Testis (tissue), 5 donors: ENCODE measurements at places on chromosomes 3 and 15.

GRCh38 chr15:68417897-68418296 is 14.1 kb downstream of the ITGA11 start:
- DNase-seq, result peak; percentile 8

DNA sequence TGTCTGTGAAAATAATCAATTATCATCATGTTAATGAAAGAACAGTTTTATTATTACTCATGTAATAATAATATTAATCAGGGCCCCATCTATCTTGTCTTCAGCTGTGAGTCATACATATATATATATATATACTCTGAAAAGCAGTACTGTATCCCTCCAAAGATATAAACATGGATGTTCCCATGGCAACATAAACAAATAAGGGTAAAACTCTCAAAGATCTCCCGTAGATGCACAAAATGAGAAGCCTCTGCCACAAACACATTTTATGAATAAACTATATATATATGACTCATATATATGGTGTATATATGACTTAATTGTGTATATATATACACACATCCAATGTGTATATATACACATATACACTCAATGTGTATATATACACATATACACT is 163.8 kb upstream of the ARHGEF26 start:
- DNase-seq, result no peak

GRCh38 chr15:45794304-45794703 is 159.5 kb downstream of the SQOR start:
- no peak for DNase-seq

- no peak for DNase-seq
Observed at GRCh38 chr15:50943638-50944037, 35.2 kb downstream of the AP4E1 start.

DNA sequence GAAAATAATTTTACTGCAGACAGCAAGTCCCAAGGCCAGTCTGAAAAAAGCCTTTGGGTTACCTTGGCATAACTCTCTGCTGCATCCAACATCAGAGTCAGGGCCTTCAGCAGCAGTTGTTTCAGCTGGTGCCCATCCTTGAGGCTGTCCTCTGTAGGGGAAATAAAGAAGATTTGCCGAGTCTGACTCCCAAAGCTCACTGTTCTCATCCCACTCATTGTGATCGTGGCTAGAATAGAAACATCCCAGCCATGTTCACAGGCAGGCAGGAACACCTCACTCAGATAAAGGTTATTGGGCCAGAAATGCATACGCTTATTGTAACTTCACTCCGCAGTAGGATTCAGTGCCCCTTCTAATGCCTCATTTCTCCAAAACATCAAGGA is 29.2 kb downstream of the EIF3J start:
- DNase-seq, result no peak

DNA sequence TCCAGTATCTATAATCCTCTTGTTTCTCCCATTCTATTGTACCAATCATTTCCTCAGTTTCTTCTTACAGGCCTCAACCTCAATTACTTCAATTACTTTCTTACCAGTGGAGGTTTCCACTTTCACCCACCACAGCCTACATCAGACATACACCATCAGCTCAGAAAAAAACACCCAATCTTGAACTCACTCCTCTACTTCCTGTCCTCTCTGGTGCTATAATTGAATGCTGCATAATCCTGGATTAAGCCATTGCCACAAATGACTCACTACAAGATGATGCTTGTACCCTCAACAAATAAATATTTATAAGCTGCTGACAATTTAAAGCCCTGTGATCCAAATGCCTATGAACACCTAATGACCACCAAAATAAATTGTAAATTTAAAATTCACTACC is 18.5 kb downstream of the RYK start:
- no peak for DNase-seq

- no peak for DNase-seq
Observed at GRCh38 chr3:151268267-151269235, 9.8 kb downstream of the P2RY14 start.

DNA sequence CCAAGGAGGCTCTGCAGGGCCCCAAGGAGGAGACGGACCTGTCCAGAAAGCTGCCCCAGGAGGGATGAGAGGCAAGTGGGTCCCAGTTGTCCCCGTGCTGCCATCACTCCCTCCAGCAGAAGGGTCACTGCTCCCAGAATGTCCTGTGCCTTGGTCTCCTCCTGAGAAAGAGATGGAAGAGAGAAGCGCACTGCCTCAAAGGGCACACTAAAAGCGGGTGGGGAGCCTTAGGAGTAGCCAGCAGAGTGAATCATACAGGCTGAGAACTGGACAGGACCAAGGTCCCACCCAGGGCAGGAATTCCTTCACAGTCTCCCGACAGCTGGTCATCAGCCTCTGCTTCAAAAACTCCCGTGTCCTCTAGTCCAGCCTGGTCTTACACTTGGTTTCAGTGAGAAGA is 4.6 kb downstream of the THPO start:
- no peak for DNase-seq

GRCh38 chr15:74432968-74433591 is 678 bp downstream of the SEMA7A start:
- no peak for DNase-seq

DNA sequence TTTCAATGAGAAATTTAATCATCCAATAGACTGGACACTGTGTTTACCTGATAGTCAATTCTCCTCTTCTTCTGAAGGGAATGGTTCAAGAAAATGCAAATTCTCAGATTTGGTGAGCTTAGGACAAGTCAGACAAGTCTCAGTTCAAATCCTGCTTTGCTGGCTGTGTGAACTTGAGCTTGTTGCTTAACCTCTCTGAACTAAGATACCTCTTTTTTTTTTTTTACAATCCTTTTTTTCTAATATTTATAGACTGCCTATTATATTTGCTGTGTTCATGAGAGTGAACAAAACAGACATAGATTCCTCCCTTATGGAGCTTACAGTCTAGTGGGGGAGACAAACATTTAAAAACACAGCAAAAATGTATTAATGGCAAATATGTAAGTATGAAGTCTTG is 8.2 kb upstream of the SLC28A1 start:
- DNase-seq, result no peak

- no peak for DNase-seq
Observed at GRCh38 chr15:98232761-98233160, 272.3 kb downstream of the ARRDC4 start.

DNA sequence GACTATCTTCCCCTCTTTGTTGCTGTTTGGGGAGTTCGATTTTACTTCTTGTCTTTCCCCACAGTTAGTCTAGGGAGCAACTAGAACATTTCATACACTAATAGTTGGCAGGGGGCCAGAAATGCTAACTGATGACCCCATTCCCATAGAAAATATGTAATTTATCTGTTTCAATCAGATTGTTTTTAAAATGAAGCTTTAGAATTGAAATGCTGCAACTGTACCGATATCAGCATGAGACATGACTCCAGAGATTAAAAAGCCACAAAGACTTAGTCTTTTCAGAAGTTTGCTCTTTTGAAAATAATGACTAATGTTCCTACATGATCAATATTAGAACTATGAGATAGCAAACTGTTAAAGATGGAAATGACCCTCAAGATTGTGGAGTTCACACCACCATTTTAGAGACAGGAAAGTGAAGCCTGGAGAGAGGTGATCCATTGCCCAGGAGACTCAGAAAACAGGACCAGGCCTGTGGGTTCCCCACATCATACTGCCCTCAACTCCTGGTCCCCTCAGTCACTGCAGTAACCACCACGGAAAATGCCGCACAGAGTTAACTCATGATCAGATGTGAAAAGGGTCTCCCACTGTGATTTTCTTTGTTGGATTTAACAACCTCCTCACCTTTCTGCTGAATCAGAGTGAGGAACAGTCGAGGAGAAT is 130.3 kb downstream of the CHDH start:
- peak; percentile 56 for DNase-seq

- DNase-seq, result no peak
Observed at GRCh38 chr15:32099956-32100684, 69.8 kb downstream of the CHRNA7 start.

- DNase-seq, result no peak
Observed at GRCh38 chr3:46512191-46512749, 14.5 kb downstream of the RTP3 start.

- no peak for DNase-seq
Observed at GRCh38 chr3:17913359-17913758, 170.9 kb upstream of the TBC1D5 start.

DNA sequence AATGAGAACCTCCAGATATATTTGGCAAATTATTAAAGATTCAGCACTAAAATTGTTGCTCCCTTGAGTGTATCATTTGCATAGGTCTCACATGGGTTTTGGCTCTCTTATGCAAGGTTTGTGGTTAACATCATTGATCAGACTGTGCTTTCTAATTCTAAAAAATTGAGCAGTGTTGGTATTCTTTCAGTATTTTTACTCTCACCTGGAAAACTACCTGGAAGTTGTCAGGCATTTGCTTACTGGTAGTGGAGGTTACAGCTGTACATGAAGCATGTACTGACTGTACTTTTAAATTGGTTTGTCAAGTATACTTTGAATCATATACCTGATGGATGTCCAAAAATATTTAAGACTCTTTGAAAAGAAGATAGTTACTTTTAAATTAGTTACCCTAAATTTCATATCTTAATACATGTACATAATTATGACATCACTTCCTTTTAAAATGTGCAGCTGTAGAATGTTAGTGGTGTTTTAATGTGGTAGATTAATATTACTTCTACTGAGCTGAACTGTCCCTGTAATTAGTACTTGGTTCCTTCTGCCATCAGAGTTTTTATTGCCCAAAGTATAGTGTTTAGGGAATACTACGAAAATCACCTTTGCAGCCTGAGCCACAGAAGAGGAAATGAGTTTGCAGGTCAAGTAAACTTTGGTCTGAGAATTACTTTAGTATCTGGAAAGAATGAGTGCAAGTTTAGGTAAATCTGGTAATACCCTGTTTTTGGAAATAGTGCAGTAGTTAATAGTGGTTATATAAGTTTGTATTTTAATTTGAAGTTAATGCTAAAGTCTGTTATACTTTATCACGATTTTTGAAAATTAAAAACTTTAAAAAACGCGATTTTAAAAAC is 2.8 kb downstream of the CHD2 start:
- DNase-seq, result no peak

GRCh38 chr15:77243716-77244401 is 172.9 kb upstream of the TSPAN3 start:
- DNase-seq, result no peak

DNA sequence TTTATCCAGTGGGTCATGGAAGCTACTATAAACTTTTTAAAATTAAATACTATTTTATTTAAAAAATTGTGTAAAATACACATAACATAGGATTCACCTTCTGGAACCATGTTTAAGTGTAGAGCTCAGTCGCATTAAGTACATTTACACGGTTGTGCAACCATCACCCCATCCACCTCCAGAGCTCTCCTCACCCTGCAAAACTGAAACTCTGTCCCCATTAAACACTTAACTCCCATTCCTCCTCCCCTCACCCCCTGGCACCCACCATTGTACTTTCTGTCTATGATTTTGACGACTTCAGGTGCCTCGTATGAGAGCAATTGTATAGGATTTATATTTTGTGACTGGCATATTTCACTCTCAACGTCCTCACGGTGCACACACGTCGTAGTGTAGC is 70.7 kb downstream of the APBA2 start:
- no peak for DNase-seq

DNA sequence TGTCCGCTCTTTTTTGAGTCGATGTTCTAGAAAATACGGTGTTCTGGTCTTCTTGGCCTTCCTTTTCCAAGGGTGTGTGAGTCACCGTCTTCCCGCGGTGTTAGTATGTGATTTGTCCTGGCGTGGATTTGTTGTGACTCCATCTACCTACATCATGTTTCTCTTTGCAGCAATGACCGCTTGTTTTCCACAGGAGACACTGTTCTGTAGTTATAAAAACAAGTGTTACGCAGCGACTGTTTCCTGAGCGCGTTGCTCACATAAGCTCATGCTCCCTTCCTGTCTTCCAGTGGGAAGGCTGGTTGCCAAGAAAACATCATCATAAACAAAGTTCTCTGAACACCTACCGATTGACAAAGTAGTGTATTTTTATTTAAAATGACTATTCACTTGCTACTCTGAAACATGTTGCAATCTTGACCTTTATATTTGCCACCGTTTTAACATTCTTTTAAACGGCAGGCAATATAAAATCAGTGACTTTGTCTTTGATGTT is 19.0 kb downstream of the USP13 start:
- no peak for DNase-seq

- DNase-seq, result no peak
Observed at GRCh38 chr15:59148153-59148833, 43.3 kb downstream of the CCNB2 start.

DNA sequence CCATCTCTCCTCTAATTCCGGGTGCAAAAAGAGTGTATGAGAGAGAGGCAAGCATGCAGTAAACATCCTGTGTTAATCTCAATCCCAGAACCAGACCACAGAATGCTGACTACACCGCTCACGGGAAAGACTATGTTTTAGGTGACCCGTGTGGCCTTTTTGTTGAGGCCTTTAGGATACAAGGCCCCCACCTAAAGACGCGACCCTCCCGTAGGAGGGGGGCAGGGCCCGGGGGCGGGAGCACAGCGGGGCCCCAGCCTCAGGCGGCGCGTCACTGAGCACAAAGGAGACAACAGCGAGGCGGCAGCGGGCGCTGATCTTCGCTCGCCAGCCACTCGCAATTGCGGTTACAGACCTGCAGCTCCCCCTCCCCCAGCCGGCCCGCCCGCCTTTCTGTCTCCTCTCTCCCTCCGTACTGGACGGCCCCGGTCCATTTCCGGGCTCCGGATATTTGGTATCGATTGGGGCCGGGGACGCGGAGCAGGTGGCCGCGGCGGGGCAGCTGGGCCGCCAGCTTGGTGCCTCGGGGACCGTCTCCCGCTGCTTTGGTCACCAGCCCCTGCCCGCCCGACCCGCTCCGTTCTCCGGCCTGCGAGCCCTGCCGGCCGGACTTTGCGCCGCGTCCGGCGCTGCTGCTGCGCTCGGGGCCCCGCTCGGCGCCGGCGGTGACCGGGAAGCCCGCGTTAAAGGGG is at the start of gene CCDC50:
Gene CCDC50 (plus strand): TSS at position 433 of the 692 bp plus-strand sequence. CDS start 281 bp downstream, outside the sequence.
- peak; percentile 93 for DNase-seq

DNA sequence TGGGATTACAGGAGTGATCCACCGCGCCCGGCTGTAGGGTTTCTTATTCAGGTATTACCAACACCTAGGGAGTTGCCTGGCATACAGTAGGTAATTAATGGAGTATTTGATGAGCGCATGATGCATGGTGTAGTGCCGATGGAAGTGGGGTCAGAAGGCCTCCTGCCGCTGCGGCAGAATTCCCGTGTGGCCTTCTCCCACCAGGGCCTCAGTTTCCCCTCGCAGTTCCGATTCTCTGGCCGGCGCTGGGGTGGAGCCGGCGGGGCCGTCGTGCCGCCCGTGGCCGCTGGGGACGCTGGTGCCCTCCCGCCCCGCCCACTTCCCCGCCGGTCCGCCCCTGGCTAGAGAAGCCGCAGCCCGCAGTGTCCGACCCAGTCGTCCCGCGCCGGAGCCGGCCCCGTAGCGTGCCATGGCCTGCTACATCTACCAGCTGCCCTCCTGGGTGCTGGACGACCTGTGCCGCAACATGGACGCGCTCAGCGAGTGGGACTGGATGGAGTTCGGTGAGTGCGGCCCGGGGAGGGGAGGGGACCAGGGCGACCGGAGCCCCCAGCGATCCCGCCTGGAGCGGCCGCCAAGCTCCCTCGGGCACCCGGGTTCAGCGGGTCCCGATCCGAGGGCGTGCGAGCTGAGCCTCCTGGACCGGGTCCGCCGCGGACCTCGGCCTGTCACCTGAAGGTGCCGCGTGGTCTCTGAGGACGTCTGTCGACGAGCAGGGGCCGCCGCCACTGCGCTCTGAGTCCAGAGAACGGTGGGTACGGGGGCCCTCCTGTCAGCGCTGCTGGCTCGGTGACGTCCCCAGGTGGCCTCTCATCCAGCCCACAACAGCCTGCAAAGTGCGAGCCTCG is at the start of gene IRAK2:
Gene IRAK2 (plus strand): TSS at position 374 of the 848 bp plus-strand sequence. CDS start 36 bp downstream, at position 410.
- peak; percentile 84 for DNase-seq
